ENCODE measurements at places on chromosomes 13 and 19. TPM values are rescaled to one million over a fixed set of nuclear protein-coding genes. Genes with fewer than 3 reads are reported as not detected.

DNA sequence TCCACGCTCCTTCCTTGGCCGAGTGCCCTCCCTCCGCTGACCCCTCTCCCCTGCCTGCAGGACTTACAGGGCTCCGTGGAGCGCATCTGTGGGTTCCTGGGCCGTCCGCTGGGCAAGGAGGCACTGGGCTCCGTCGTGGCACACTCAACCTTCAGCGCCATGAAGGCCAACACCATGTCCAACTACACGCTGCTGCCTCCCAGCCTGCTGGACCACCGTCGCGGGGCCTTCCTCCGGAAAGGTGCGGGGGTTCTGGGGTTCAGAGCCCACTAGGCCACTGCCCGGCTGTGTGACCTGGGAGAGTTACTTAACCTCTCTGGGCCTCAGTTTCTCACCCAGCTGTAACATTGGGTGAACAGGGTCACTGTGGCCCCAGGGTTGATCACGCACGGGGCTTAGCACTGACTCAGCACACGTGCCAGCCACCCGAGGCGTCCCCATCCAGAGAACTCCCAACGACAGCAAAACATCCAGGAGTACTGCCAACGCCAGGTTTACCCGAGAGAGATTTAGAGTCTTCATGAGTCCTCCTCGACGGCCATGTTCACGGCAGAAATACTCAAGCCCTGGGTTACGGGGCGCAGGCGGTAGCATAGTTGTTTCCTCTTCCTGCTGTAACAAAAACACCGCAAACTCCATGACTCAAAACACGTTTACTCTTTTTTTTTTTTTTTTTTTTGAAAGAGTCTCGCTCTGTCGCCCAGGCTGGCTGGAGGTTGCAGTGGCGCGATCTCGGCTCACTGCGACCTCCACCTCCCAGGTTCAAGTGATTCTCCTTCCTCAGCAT lies 9.7 kb upstream of the SPACA4 start:
- DNase-seq = no peak

GRCh38 chr19:18832306-18833140 lies 764 bp downstream of the UPF1 start:
- DNase-seq = no peak

GRCh38 chr13:43235028-43235427 lies 211.6 kb downstream of the DNAJC15 start:
- DNase-seq = no peak

The PTPRS gene
- 168 TPM for total RNA-seq

- DNase-seq = peak; percentile 95
Observed at GRCh38 chr19:4638828-4639530, at the start of gene TNFAIP8L1. TSS of gene TNFAIP8L1 (plus strand) at chr19:4639516. CDS start at chr19:4651870, 12,354 bp downstream.

The LILRB1 gene
- total RNA-seq = 12.1 TPM

The ZNF284 gene
- total RNA-seq = 2.0 TPM

DNA sequence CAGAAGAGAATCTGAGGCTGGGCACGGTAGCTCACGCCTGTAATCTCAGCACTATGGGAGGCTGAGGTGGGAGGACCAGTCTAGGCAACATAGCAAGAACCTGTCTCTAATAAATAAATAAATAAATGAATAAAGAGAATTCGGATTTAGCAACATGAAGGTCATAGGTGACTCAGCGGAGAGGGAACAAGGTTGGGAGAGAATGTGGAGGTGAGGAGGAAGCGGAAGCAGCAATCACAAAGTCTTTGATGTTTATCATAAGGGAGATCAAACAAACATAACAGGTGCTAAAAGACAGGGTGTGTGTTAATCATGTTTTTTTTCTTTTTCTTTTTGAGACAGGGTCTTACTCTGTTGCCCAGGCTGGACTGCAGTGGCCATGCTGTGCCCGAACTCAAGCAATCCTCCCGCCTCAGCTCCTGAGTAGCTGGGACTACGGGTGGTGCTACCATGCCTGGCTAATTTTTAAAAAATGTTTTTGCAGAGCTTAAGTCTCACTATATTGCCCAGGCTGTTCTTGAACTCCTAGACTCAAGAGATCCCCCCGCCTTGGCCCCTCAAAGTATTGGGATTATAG lies 16.3 kb downstream of the PBX4 start:
- DNase-seq = no peak

DNA sequence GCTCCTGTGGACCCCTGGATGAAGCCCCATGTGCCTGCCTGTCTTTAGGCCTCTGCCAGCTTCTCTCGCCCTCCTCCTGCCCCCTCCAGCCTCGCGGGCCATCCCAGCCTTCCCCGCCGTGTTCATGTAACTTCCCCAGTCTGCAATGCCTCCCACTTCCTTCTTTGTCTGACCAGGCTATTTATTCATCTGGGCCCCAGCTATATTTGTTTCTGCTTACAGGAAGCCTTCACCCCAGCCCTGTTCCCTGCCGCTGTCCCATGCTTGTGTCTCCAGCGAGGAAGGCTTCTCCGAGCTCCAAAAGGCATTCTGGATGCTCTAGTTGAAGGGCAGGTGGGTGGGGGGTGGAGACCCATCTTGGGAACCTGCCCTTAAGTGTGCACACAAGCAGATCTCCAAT lies 7.9 kb upstream of the C3 start:
- DNase-seq = no peak

- DNase-seq = no peak
Observed at GRCh38 chr13:94058821-94059360, 420.6 kb downstream of the DCT start.

DNA sequence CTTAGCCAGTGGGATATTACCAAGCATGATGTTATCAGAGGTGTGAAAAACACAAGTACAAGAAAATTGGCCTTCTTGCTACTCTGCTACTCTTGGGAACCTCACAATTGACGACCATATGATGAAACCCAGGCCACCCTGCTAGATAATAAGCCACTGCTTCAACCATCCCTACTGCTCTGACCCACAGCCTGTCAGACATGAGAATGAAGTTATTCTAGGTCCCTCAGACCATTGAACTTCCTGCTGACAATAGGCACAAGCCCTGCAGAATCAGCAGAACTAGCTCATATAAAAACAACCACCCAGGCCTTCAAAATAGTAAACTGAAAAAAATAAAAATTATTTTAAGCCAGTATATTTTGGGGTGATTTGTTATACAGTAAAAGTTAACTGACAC lies 559.9 kb downstream of the KCTD12 start:
- DNase-seq = no peak

- DNase-seq = no peak
Observed at GRCh38 chr13:48906200-48906599, 69.5 kb upstream of the FNDC3A start.

The COG3 gene
- 29.4 TPM for total RNA-seq

The CEACAM7 gene
- total RNA-seq = 0.08 TPM

- no peak for DNase-seq
Observed at GRCh38 chr19:48372904-48373303, 8.7 kb downstream of the SYNGR4 start.

DNA sequence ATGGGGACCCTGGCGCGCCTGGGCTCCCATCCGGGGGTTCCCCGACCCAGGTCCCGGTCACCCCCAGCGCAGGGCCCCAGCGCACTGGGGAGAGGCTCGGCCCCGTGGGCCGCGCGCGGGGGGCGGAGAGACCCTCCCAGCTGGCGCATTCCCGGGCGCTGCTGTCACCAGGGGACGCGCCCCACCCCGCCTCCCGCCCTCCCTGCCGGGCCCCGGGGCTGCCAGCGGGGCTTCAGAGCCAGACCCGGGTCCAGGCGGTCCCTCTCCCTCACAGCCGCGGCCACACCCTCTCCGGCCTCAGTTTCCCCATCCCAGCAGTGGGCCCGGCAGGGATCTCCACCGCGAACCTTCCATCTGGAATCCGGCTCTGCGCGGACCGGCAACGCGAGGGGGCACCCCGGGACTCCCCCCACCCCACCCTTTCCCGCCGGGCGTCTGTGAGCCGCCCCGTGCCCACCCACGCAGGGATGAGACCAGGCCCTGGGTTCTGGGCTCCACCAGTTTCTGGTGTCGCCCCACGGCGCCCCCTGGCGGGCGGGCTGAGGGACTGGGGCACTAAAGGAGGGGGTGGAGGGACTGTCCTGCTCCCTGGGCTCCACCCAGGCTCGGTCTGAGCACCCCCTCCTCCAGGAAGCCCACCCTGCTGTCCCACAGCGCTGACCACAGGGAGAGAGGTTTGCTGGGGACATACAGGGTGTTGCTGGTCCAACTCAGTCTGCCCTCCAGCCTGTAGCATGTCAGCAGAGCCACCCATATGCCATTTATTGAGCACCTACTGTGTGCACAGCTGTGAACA lies 878 bp upstream of the ADAMTSL5 start:
- DNase-seq = no peak

The ZNF544 gene
- 37.7 TPM for total RNA-seq

GRCh38 chr19:14554382-14554812 lies 17.5 kb downstream of the NDUFB7 start:
- no peak for DNase-seq

GRCh38 chr13:96200810-96201209 lies 110.9 kb downstream of the HS6ST3 start:
- DNase-seq = no peak

The CABP5 gene
- total RNA-seq = not detected

DNA sequence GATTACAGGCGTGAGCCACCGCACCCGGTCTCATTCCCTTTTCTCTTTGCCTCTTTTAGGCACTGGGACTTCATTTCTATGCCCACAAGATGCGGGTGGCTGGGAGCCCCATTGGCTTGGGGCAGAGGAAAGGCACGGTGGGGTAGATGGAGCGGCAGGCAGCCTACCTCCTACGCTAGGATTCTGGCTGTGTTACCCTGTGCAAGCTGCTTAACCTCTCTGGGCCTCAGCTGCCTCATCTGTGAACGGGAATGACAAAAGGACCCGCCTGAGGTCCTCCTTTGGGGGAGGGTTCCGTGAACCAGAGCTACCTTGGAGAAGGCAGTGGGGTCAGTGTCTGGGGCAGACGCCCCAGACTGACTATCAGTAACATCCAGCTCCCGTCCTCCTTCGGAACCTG lies 9.3 kb upstream of the LINGO3 start:
- no peak for DNase-seq

DNA sequence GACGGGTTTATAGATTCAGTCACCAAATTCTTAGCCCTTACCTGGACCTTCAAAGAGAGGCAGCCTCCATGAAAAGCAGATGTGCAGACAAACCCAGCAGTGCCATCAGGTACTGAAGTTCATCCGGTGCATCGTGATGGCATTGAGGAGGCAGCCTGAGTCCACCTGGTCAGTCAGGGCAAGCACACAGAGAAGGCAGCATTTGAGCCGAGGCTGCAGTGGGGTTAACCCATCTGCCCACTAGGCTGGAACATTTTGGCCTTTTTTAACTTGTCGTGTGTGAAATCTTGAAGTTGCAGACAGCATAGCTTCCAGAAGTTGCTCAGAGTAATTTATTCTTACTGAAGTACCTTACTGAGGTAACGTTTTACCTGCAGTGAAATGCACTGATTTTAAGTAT lies 4.9 kb downstream of the LMO7 start:
- no peak for DNase-seq

- DNase-seq = no peak
Observed at GRCh38 chr13:105572401-105572800, 963.1 kb downstream of the EFNB2 start.

The CD22 gene
- total RNA-seq = 113 TPM

DNA sequence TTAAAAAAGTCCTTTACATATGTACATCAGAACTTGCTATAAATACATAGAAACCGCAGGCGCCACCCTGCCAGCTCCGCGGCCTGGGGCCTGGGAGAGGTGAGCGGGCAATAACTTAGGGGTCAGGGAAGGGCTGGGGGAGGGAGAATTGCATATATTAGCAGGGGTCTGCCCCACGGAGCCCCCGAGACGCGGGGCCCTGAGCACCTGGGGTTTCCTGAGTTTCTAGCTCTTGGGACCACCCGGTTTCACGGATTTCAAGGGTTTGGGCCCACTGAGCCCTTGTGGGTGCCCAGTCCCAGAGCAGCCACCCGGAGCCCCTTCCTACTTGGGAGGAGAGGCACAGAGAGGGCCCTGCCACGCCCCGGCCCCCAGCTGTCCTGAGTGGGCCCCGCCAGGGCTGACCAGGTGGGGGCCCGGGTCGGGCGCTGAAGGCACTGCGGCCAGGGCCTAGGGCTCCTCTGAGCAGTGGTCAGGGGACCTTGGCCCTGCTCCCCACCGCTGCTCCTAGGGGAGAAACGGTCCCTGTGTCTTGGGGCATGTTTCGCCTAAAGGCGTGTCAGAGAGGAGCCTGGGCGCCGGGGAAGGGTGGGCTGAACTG lies 4.0 kb downstream of the GPX4 start:
- no peak for DNase-seq

- DNase-seq = no peak
Observed at GRCh38 chr13:97302611-97303010, 80.5 kb downstream of the MBNL2 start.

The ZNF573 gene
- 16.1 TPM for total RNA-seq

- DNase-seq = no peak
Observed at GRCh38 chr13:47929156-47929555, 71.9 kb downstream of the SUCLA2 start.

DNA sequence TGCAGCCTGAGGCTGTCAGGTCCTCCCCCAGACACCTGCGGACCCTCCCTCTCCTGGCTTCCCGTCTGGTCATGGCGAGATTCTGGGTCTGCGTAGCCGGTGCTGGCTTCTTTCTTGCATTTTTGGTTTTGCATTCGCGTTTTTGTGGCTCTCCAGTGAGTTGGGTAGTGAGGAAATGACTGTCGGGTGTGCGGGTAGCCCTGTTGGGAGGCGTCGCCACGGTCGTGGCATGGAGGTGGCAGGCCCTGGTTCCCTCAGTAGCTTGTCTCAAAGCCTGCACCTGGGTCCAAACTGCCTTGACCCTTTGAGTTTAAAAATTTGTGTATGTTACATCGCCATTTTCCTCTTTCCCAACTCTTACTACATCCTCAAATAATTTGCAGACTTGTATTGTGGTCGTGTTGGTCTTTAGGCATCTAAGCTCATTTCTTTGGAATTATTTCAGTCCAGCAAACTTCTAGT lies 344 bp downstream of the NHLRC3 start:
- no peak for DNase-seq

DNA sequence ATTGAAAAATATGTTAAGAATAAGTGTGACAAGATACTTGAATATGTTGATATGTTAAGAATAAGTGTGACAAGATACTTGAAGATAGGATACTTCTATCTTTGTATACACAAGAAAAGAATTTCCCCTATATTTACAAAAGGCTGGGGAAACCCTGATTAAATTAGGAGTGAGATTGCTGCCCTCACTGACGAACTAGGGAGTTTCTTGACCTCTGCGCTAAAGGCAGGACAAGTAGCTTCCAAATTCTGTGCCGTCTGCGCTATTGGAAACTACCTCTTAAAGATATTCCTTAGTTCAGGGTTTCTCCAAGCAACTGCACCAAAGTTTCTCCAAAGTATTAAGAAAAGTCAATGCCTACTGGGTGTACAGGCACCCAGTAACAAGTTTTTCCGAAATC lies 730 bp downstream of the ZNF260 start:
- DNase-seq = no peak

DNA sequence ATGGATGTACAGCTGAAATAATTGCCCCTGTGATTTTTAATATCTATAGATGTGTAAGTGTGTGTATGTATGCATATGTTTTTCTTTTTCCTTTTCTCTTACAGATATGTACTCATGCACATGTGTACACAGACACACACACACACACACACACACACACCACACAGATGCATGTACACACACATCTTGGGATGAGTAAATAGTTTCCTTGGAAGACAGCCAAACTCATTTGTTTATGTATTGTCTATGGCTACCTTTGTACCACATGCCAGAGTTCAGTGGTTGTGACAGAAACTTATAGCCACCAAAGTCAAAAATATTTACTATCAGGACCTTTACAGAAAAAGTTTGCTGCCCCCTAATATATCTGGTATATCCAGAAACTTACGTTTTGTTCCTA lies 192.6 kb downstream of the MAB21L1 start:
- no peak for DNase-seq

- DNase-seq = no peak
Observed at GRCh38 chr19:28880735-28881401, 332.1 kb downstream of the UQCRFS1 start.

The PLA2G4C gene
- total RNA-seq = 6.9 TPM

The PPFIA3 gene
- 5.9 TPM for total RNA-seq

GRCh38 chr13:99356012-99356261 lies 48.7 kb upstream of the GPR183 start:
- no peak for DNase-seq
